ENCODE measurements at places on chromosomes 3 and 15.

- no peak for DNase-seq
Observed at GRCh38 chr3:901953-902778, 190.7 kb upstream of the CNTN6 start.

DNA sequence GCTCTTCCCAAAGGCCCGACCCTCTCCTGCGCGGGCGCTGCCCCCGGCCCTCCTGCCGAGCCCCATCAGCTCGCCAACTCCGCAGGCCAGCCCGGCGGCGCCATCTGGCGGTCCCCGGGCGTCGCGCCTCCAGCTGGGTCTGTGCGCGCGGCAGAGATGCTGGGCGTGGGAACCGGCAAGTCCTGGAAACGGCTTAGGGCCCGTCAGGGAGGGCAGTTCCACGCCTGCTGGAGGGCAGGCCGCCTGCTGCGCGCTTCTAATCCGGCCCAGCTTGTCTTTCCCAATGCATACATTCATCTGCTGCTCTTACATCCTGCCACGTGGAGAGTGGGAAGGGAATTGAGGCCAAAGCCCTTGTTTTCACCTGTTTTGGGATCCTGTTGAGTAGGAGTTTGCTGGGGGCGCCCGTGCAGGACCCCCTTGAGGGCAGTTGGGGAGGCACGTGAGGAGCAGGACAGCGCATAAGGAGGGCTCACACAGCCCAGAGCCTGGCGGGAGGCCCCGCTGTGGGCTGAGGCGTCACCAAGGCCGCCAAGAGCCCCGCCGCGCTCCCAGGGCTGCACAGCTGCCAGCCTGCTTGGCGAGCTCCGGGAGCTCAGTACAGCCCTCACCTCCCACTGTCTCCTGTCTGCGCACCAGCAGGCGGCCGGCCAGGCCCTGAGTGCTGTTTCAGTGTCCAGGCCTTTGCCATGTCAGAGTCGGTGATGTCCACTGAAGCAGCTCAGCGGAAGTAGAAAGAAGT is 165.6 kb downstream of the NSMCE3 start:
- DNase-seq, result peak; percentile 27

- DNase-seq, result no peak
Observed at GRCh38 chr15:76730262-76730661, 174.9 kb downstream of the SCAPER start.

DNA sequence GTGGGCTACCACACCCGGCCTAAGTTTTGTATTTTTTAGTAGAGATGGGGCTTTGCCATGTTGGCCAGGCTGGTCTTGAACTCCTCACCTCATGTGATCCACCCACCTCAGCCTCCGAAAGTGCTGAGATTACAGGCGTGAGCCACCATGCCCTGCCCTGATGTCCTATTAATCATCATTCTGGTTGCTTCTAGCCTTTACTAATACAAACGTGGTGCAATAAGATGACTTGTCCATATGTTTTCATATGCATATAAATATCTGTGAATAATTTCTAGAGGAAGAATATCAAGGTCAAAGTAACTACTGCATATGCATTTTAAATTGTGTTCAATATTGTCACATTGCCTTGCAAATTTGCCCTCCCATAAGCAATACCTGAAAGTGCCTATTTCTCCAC is 25.5 kb upstream of the PDHB start:
- no peak for DNase-seq

DNA sequence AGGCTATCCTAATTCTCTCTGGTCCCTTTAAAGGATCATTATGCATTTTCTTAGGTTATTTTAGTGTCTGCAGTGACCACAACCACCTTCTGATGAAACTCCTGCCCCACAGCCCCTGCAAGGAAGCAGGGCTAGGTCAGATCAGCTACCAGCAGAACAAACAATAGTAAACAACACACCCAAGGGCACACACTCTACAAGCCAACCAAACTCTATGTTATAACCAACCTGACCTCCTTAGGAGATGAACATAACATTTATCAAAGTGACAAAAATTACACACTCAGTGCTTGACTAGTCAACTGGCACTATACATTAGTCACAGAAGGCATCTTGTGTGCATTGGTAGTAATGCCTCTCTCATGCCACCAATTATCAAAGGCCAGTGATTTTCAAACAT is 17.3 kb downstream of the DENND6A start:
- no peak for DNase-seq

- DNase-seq, result no peak
Observed at GRCh38 chr3:133857767-133858166, 37.9 kb downstream of the RAB6B start.

DNA sequence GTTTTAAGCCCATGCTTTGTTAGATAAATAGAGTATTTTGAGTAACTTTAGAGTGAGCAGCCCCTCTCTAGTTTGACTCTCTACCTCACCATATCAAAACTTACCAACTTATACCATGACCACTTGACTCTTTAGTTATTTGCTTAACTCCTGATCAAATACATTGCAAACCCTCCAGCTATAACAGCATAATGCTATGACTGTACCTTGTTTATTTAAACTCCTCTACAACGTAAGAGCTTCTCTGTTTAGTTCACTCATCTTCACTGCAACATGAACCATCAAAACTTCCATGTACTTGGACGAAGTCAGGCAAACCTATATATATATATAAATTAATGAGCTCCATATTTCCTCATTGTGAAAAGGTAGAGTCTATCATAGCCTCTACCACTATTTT is 218.2 kb downstream of the DPH6 start:
- no peak for DNase-seq

DNA sequence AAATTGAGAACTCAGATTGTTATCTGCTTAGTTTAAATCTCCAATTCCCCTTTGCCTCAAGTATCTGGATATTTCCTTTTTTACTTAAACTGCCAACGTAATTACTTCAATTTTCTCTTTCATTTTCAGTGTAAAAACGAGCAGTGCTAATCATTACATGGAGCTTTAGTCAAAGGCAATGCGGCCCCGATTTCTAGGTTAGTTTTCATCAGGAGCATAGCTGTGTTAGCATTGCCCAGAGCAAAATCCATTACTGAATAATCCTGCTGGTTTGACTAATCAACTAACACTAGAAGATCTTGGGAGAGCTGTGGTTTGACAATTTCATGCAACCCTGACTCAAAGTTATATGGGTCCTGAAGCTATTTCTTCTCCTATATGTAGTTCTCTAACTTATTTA is 46.2 kb downstream of the ZPLD1 start:
- no peak for DNase-seq

- DNase-seq, result no peak
Observed at GRCh38 chr15:68404056-68404798, 27.7 kb downstream of the ITGA11 start.

DNA sequence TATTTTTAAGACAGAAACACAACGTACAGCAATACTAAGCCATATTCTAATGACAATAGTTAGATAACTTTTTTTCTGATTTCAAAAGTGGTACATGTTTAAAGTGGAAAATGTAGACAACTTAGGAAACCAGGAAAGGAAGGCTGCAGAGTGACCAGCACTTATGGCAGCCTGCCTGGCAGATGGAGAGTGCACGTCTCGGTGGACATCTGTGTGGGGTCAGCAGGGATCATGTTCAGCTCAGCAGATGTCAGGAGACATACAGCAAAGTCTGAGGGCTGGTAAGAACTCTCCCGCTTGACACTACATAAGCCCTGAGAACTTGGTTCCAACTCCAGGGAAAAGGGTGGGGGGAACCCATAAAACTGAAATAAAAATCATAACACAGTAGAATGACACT is 128.6 kb upstream of the ADPGK start:
- DNase-seq, result no peak

DNA sequence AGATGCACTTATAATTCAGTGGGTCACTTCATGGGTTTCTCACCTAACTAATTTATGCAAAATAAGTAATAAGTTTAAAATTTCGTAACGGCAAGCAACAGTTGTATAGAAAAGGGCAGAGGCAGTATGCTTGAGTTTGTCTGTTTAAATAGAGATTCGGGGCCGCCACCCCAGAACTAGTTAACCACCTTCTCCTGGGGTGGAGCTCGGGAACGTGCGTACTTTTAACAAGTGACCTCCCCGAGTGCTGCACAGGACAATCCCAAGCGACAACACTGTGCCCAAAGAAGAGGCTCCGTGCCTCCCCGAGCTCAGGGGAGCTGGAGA is 439 bp downstream of the SSR3 start:
- no peak for DNase-seq

- DNase-seq, result no peak
Observed at GRCh38 chr3:127536830-127537812, 53.4 kb downstream of the TPRA1 start.

- no peak for DNase-seq
Observed at GRCh38 chr15:66713843-66714508, 11.9 kb downstream of the SMAD6 start.

DNA sequence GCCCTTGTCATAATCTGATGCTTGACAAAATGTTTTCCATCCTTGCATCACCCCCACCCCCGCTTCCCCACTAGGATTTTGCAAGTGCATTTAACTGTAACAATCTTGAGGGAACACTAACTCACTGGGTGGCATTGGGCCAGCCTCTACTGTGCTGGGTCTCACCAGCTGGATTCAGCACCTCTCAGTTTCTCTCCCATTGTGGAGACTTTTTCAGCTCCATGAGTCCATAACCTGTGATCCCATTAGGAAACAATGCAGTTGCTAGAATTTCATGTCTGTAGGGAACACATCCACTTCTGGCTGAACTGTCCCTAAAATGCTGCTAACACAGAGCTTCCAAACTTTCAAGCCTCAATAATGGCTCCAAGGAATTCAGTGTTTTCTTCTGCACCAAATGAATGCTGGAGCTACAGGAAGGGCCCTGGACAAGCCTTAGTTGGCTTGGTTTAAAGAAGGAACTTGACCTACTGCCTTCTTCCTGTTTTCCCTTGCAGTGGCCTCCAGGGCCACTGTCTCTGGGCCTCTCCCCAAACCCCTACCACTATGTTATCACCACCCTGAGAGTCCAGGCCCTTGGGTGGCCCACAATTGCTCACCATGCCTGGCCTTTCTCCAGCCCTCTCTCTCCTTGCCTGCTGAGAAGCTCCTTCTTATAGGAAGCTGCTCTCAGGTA is 15.6 kb downstream of the CYP19A1 start:
- no peak for DNase-seq

GRCh38 chr15:25797936-25798901 is 64.9 kb downstream of the ATP10A start:
- DNase-seq, result no peak

DNA sequence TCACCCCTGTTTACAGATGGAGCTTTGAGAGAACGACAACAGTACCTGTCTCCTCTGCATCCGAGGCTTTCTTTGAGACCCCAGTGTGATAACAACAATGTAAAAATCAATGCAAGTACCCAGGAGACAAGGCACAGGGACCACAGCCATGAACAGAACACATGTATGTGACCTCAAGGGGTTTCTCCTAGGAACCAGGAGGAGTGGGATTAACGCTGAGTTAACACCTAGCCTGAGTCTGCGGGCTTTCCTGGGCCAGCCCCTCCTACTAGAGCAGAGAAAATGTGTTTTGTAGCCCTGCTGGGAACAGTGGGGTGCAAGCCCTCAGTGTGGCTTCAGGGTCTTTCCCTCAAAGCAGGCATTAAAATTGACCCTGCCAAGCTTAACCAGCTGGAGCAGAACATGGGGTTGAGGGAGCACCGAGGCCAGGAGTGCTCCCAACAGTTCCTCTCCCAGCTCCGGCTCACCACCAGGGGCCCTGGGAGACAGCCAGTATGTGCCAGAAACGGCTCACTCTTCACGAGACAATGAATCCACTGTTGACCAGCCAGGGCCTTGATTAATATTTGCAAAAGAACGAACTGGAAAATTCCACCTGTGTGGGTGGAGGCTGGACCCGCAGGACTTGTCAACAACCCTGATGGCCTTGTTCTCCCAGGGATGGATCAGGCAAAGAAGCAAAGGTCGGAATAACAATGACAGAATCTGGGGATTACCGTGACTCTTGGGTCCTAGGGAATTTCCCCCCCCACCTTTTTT is 3.6 kb downstream of the CHDH start:
- no peak for DNase-seq

GRCh38 chr3:24933401-24933800 is 438.8 kb upstream of the THRB start:
- no peak for DNase-seq

GRCh38 chr3:175477651-175478224 is 618.6 kb downstream of the NAALADL2 start:
- DNase-seq, result no peak

- no peak for DNase-seq
Observed at GRCh38 chr3:114034211-114034610, 22.1 kb downstream of the CCDC191 start.

DNA sequence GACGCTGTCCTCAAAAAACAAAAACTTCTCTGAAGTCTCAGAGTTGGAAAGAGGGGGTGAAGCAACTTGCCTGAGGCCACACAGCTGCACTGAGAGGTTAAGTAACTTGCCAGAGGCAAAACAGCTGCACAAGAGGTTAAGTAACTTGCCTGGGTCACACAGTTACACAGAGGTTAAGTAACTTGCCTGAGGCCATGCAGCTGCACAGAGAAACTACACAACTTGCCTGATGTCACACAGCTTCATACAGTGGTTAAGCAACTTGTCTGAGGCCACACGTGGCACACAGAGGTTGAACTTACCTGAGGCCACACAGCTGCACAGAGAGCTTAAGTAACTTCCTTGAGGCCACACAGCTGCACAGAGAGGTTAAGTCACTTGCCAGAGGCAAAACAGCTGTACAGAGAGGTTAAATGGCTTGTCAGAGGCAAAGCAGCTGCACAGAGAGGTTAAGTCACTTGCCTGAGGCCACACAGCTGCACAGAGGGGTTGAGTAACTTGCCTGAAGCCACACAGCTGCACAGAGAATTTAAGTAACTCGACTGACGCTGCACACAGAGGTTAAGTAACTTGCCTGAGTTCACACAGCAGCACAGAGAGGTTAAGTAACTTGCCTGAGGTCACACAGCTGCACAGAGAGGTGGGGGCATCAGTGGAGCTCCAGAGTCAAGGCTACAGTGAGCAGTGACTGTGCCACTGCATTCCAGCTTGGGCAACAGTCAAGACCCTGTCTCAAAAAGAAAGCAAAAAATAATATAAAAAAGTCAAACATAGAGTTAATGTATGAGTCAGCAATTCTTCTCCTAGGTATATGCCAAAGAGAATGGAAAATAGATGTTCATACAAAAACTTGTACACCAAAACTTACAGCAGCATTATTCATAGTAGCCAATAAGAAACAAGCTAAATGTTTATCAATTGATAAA is 12.0 kb upstream of the ACAD9 start:
- no peak for DNase-seq

- no peak for DNase-seq
Observed at GRCh38 chr15:69810431-69811354, 287.0 kb downstream of the TLE3 start.

DNA sequence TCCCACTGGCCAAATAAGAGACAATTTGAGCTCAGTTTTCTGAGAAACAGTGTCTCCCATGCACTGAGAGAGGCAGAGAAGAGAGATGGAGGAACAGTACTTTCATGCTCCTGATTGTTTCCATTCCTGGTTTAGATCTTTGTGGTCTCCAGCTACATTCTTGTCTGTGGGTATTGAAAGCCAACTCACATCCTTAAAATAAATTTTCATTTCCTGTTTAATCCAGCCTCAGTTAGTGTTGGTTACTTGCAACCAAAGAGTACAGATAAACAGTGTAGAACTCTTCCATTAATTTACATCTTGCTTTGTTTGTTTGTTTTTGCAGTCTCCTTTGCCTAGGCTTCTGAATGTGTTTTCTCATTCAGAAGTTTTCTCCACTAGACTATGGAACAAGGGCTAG is 123.7 kb upstream of the CLSTN2 start:
- no peak for DNase-seq

Measured in stimulated activated CD4-positive, alpha-beta T cell treated with anti-CD3 and anti-CD28 coated beads, Interleukin-2, amount 100 ng/mL, for 4 hours (primary cell).